ENCODE measurements at places on chromosomes 5 and 9. TPM values are rescaled to one million over a fixed set of nuclear protein-coding genes. Genes with fewer than 3 reads are reported as not detected.

GRCh38 chr9:16329671-16330113, 540.8 kb downstream of the BNC2 start:
- DNase-seq = no peak

DNA sequence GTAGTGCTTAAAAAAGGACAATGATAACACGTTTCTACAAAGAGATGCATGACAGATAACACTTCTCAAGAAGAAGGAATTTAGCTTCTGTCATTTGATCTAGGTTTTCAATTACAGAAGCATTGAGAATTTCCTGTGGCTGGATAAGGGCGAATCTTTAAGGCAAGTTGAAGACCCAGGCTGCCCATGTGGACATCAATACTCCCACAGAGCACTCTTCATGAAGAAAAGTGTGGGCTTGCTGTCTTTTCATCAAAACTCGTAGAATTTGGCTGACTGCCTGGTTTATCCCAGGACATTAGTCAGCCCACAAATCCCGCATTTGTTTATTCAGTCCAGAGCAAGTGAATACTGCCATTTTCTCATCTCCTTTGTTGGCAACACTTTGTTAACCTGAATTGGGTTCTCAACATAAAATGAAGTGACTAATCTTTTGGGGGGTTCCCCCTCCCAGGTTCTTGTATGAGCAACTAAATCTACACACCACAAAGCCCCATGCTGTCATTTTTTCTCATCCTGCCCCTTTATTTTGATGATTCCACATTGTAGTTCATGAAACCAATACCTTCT, 43.4 kb upstream of the CDKN2B start:
- no peak for DNase-seq

- peak; percentile 10 for DNase-seq
These were observed 637 bp upstream of the SMC5 start for GRCh38 chr9:70257991-70258691.

DNA sequence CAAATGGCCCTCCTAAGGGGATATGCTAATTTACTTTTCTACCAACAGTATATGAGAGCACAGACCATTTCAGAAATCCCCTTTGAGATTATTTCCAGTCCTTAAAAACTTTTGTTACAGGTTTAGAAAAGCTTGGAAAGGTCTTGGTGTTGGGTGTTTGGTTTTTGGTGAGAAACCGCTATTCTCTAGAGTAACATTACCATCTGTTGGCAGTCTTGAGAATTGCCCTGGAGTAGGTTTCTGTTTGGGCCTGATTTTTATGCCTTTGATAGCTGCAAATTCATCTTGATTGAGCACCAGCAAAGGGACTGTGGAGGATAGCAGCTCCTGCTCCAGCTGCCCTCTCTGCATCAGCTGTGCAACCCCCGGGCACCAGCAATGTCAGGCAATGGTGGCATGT, 8.0 kb downstream of the NUDT2 start:
- no peak for DNase-seq

DNA sequence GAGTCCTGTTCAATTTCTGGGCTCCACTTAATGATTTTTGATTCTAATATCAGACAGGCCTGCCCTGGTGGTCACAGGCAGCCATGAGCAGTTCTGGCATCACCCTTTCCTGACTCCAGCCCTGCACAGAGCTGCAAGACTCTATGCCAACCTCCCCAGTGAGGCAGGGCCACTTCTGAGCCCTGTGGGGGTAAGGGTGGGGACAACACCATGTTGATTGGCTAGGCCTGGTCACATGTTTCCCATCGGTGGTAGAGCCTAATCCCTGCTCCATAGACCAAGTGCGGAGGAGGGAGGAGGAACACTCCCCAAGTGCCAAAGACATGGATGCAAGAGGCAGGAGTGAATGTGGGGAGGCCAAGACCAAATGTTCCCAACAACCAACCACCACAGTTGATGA, 134.6 kb downstream of the PHF2 start:
- no peak for DNase-seq

- DNase-seq = no peak
These were observed 105.7 kb downstream of the CDC42SE2 start for GRCh38 chr5:131369558-131369957.

- no peak for DNase-seq
These were observed 147.9 kb downstream of the PLPPR1 start for GRCh38 chr9:101176384-101176783.

DNA sequence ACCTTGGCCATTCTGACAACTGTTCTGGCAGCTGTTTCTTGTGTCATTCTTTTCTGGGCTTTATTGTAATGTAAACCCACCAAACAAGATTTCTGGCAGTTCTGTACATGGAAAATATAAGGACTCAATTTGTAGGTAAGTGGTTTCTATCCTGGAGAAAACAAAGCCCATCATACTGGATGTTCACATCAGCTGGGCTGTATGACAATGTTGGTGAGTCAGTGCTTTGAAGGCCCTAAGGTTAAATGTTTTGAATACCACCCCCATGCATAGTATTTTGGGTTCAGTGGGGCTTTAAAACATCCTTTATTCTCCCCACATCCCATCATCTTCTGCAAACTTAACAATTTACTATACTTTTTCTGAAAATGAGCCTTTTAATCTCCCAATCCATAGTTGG, 52.5 kb downstream of the SH3GL2 start:
- no peak for DNase-seq

- DNase-seq = no peak
These were observed 495.2 kb downstream of the TLE4 start for GRCh38 chr9:80066931-80067330.

GRCh38 chr5:143495110-143495509, 91.6 kb upstream of the NR3C1 start:
- no peak for DNase-seq

GRCh38 chr9:106982636-106983035, 119.7 kb downstream of the ZNF462 start:
- DNase-seq = no peak

GRCh38 chr5:17061973-17062470, 125.9 kb upstream of the MYO10 start:
- no peak for DNase-seq

- DNase-seq = no peak
These were observed 2.9 kb upstream of the OR13C2 start for GRCh38 chr9:104608336-104608735.

- no peak for DNase-seq
These were observed 2265.3 kb upstream of the C9orf72 start for GRCh38 chr9:29838491-29839020.

DNA sequence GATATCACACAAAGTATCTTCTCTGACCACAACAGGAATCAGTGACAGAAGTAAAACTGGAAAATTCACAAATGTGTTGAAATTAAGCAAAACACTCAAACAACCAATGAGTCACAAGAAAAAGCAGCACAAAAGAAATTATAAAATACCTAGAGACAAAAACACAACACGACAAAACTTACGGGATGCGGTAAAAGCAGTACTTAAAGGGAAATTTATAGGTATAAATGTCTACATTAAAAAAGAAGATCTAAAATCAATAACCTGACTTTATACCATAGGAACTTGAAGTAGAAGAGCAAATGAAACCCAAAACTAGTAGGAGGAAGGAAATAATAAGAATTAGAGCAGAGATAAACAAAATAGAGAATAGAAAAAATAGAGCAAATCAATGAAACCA, 2.8 kb upstream of the WDR41 start:
- no peak for DNase-seq

GRCh38 chr9:37611961-37612360, 19.6 kb upstream of the TOMM5 start:
- no peak for DNase-seq

DNA sequence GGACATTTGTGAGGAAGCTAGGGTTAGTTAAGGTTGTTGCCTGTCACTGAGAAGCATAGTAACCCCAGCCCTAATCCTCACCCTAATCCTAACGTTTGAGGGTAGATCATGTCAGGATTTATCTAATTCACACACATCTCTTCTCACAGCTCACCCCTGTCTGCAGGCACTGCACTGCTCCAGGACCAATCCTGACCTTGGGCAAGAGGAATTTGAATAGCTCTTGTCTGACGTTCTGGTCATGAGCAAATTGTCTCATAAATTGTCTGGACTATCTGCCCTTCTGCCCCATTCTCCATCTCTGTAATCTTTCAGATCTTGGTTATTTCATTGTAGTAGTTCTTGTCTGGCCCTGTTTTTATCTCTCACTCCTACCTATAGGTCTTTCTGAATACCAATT, 18.7 kb downstream of the CRHBP start:
- no peak for DNase-seq

- DNase-seq = no peak
These were observed 19.3 kb downstream of the FGF18 start for GRCh38 chr5:171438738-171439137.

GRCh38 chr9:34267660-34268059, 61.4 kb downstream of the KIF24 start:
- DNase-seq = no peak

Gene ATG12
- total RNA-seq = 56.3 TPM

Gene PCDHGB3
- 0.71 TPM for total RNA-seq

Gene CD14
- 0.28 TPM for total RNA-seq

Gene CEL
- total RNA-seq = 3.5 TPM

Gene PAPPA
- 0.72 TPM for total RNA-seq

Gene CDO1
- 27.6 TPM for total RNA-seq

Gene IFNA2
- not detected for total RNA-seq

Gene P4HA2
- total RNA-seq = 11.3 TPM

Gene SOX30
- total RNA-seq = not detected

Gene GDNF
- total RNA-seq = 0.65 TPM
